ENCODE measurements at places on chromosomes 5 and 9.

GRCh38 chr9:23621924-23622323, 204.1 kb downstream of the ELAVL2 start:
- no peak for DNase-seq

DNA sequence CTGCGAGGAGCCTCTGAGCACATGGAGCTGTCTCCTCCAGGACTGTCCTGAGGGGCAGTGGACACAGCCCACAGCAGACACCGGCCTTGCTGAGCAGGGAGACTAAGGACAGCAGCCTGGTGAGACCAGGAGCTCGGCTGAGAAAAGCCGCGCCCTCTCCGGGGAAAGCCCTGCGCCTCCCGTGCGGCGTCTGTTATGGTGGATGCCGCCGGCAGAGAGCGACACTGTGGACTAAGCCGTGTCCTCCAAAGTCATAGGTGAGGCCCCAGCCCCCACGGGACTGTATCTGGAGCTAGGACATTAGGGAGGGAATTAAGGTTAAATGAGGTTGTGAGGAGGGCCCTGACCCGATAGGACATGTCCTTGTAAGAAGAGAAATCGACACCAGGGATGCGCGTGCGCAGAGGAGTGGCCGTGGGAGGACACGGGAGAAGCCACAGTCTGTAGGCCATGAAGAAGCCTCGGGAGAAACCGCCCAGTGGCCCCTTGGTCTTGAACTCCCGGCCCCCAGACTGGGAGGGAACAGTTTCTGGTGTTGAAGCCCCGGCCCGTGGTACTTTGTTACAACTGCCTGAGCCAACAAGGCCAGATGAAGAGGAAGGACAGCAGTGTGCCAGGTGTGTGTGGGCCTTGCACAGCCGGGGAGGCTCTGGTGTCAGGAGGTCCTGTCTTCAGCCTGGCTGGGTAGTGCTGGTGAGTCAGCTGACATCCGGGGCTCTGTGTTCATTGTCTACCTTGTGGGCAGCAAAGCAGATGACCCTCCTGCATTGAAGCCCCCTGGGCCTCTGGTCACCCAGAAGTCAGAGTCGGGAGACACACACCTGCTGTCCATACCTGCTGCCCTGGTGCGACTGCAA, 22.1 kb downstream of the MRPL36 start:
- DNase-seq = no peak

- no peak for DNase-seq
Measured at GRCh38 chr5:160152287-160152686, 33.0 kb upstream of the PWWP2A start.

GRCh38 chr5:88235346-88235745, 33.3 kb downstream of the TMEM161B start:
- DNase-seq = no peak

- no peak for DNase-seq
Measured at GRCh38 chr5:159821461-159821940, 94.8 kb upstream of the ADRA1B start.

DNA sequence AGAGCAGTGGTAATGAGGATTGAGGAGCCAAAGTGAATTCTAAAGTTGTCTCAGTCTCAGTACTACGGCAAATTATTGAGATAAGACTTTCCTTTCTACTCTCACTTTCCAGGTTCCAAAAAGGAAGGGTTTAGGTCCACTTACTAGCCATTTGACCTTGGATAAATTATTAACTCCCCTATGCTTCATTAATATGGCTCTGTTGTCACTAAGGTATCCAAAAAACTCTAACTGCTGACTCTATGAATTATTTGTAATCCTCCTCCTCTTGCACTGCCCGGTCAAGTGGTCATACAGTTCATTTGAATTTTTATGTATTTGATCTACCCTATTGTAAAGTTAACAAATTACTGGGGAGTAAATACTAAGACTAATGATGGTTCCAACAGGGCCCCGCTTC, 17.7 kb upstream of the UGCG start:
- DNase-seq = no peak

DNA sequence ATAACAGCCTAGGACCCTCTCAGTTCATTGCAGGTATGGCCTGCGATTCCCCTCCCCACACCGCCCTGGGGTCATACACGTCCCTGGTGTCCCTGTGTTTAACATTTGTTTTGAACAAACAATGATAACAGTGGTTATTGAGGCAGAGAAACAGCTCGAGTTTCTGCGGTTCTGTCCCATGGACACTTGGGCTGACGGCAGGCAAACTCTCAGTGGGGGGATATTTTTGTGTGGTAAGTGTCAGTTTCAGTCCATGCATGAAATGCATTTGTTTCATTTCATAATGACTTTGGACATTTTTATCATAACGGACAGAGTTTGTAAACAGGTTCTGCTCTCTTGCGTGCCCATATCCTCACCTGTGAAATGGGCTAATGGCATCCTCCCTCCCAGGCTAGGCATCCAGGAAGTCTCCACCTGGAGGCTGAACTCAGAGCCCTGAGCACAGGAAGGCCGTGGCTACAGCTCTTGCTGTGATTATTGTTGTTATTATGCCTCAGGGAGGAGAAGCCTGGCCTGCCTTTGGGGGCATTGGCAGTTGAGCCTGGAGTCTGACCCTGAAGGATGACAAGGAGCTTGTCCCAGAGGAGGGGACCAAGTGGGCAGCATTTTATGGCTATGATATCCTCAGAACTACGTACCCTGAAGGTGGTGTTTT, 190.9 kb downstream of the GADD45G start:
- no peak for DNase-seq

- no peak for DNase-seq
Measured at GRCh38 chr5:7410936-7411511, 15.1 kb downstream of the ADCY2 start.

DNA sequence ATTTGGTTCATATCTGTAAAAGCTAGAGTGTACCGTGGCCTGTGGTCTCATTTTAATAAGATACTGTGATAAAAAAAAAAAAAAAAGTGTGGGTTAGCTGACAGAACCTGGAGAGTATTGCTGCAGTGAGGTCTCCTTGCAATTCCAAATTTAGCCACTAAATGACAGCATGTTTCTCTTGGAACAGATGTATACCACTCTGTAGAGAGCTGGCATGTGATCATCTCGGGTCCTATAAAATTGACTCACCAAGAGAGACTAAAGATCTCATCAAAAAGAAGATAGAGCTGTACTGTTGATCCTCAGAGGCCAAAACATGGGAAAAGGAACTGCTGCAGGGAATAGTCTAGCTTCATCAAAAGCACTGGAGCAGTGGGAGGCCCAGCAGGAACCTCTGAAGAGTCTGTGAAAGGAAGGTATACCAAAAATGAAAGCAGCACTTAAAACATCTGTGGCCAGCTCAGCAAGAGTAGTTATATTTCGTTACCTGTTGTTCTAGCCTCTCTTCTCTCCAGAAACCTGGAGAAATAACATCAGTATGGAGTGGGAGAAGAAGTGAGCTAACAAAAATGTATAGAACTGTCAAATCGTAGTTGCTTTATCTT, 826.8 kb downstream of the EFNA5 start:
- no peak for DNase-seq

DNA sequence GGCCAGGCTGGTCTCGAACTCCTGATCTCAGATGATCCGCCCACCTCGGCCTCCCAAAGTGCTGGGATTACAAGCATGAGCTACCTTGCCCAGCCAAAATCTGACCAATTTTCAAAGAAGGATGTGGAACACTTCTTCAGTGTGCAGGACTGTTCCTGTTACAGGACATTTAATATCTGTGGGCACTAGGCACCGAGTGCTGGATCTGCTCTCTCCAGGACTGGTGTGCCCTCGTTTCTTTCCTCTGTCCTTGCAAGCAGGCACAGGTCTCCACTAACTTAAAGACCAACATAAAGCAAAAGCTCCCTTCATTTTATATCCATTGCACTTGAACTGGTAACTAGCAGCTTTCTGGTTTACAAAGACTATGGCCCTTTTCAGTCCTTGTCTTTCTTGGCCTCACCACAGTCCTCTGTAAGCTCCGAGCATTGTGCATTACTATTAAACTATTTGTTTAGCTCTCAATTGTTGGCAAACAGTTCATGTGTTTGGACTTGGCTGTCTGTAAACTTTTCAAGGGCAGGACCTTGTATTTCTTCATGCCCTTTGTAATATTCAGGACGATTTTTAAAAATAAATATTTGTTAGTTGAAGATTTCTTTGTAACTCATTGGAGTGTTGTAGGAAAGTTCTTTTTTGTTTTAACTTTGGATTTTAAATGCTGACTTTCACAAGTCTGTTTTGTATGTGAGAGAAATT, 37.3 kb downstream of the ARHGEF28 start:
- no peak for DNase-seq

GRCh38 chr5:127820910-127821553, 117.8 kb downstream of the CCDC192 start:
- no peak for DNase-seq

GRCh38 chr9:120343416-120343815, 236.6 kb downstream of the CDK5RAP2 start:
- DNase-seq = no peak

DNA sequence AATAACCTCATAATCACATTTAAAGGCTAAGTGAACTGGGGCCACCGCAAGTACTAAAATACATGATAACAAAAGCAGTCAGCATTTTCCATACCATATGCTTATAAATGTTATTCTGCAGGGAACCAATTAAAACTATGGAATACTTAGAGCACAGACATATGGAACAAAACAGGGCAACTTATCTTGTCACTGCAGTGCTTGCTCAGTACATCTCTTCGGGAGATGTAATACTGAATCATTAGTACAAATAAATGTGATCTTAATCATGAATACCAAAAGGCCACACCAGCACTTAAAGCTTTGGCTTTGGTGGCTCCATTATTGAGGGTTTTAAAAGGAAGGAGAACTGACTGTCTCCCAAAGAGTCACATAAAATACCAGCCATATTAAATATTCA, 32.1 kb downstream of the PRUNE2 start:
- no peak for DNase-seq

DNA sequence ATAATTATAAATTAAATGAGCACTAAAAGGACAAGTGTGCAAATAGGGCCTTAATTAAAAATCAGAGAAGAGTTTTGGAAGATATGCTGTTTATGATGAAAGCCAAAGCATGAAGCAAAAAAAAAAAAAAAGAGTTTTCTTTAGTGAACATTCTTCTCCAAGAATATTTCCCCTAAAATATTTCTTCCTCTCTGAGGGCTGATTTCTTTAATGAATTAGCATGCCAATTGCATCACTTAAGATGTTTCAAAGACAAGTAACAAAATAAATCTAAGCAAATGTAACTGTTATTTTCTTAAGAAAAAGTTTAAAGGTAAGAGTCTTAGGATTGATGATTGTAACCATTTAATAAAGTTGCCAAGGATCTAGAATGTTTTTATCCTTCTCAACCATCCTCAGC, 81.6 kb upstream of the MPDZ start:
- DNase-seq = no peak

- no peak for DNase-seq
Measured at GRCh38 chr9:33408087-33408486, 5.7 kb upstream of the AQP7 start.

- DNase-seq = no peak
Measured at GRCh38 chr5:1814183-1815020, 13.2 kb downstream of the NDUFS6 start.

GRCh38 chr9:70495514-70495913, 81.1 kb upstream of the KLF9 start:
- no peak for DNase-seq

DNA sequence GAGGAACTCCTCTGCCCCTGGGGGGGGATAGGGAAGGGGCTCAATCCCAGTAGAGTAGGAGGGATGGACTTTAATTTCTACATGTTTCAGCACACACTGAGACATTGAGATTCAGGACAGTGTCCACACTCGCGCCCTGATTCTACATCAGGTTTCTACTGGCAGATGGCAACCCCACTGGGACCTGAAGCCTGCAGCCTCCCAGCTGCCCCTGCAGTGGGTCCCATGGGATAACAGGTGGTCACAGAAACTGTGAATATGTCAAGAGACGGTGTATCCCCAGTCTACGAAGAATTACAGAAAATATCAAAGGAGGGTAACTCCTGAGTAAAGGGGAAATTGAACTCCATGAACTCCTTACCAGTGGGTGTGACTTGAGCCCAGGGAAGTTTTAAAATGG, 2.4 kb upstream of the TERT start:
- DNase-seq = no peak

GRCh38 chr9:34203275-34203991, 24.6 kb downstream of the UBAP1 start:
- DNase-seq = no peak
